Activated CD4-positive, alpha-beta T cell treated with anti-CD3 and anti-CD28 coated beads for 36 hours (primary cell): ENCODE measurements at places on chromosomes 5 and 9. TPM values are rescaled to one million over a fixed set of nuclear protein-coding genes. Genes with fewer than 3 reads are reported as not detected.

DNA sequence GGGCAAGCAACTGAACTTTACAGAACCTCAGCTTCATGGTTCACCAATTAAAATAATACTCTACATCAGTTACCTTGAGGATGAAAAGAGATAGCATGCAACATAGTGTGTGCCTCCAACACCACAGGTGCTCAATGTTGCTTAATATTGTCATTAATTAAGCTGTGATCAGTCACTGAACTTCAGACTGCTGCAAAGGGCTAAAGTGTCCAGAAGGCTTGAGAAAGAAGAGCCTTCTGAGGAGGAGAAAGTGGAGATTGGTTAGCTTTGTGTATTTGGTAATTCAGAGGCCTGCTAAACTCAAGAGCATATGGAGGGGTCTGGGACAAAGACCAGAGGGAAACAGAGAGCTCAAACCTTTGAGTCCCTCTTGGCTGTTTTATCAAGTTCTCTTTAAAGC, 66.3 kb upstream of the SELENOP start:
- no peaks in the 10 kb centered on the region for H3K36me3 ChIP-seq
- no peak overlapping the region for H3K27ac ChIP-seq
- H3K4me1 ChIP-seq: peaks cover 3% of the 10 kb centered on the region
- no peak for DNase-seq
- H3K27me3 ChIP-seq: peaks cover 6% of the 10 kb centered on the region
- H3K4me3 ChIP-seq: no peak overlapping the region

DNA sequence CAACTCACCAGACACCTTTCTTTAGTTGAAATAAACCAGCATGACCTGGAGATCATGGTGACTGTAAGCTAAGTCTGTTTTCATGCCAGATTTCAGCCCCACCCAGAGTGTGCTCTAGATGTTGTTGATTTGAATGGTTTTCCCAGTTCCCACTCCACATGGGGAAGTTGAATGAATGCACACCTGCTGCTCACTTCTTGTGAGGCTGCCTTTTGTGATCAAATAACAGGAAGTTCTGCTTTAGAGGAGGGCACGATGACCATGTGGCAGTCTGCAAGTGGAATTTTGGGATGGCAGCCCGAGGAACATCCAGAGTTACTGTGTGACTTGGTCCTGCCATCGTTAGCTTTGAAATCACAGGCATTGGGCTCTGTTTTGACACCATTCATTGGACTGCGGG, 18.7 kb downstream of the SLC46A2 start:
- no peaks in the 10 kb centered on the region for H3K27me3 ChIP-seq
- peaks cover 10% of the 10 kb centered on the region for H3K4me1 ChIP-seq
- H3K4me3 ChIP-seq: no peak overlapping the region
- peaks cover 8% of the 10 kb centered on the region for H3K36me3 ChIP-seq

DNA sequence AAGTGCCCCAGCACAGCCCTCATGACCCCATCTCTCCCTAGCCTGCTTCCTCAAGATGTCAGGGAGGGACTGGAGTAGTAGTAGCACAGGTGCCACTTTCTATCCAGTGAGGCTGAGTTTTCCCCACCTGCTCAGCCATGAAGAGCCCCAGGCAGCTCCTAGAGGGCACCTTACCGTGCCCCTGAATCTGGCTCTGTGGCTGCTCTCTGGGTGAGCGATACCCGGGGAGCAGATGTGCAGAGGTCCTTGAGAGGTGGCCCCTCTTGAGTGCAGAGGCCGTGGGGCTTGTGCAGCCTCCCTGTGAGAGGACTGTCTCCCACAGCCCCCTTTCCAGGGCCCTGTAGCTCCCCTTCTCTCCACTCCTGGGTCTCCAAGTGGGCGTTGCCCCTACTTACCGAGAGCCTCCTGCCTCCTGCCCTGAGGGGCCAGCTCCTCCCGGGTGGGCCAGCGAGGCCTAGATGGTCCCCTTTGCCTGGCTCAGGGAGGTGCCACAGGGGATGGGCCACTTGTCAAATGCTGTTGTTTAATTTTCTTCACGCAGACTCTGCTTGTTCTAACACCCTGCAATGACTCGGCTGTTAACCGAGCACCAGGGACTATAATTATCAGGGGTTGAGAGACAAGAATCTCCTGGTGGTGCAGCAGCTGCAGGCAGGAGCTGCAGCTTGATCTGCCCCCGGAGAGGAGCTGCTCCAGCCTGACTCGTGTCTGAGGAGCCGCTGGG, 29.6 kb upstream of the PITX1 start:
- H3K27me3 ChIP-seq: peaks cover 2% of the 10 kb centered on the region
- no peak overlapping the region for H3K4me3 ChIP-seq
- no peak for DNase-seq
- no peaks in the 10 kb centered on the region for H3K36me3 ChIP-seq
- H3K4me1 ChIP-seq: no peaks in the 10 kb centered on the region

- H3K4me1 ChIP-seq: peaks cover 5% of the 10 kb centered on the region
- H3K27me3 ChIP-seq: no peaks in the 10 kb centered on the region
- H3K4me3 ChIP-seq: no peak overlapping the region
These were observed 22.5 kb upstream of the POMT1 start for GRCh38 chr9:131480258-131480657.

DNA sequence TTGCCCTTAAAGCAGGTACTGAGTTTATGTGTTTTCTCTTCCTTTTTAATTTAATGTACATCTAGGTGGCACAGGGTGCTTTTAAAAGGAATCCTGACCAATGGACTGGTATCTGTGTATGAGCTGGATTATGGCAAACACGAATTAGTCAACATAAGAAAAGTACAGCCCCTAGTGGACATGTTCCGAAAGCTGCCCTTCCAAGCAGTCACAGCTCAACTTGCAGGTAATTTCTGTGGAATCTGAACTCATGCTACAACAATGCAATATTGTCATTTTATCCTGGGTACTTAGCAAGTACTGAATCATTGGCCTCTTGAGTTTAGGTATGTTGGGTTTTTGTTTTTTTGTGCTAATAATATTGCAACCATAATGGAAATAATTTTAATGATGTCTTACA, 14.4 kb upstream of the TMOD1 start:
- peaks cover 49% of the 10 kb centered on the region for H3K36me3 ChIP-seq
- no peak overlapping the region for H3K4me3 ChIP-seq
- no peak for DNase-seq
- H3K27me3 ChIP-seq: no peaks in the 10 kb centered on the region

Gene PAEP
- not detected for total RNA-seq
